NCI-H524 treated with DMSO at 0.1 percent for 48 hours (cell line): ENCODE measurements at places on chromosomes 3 and 15.

DNA sequence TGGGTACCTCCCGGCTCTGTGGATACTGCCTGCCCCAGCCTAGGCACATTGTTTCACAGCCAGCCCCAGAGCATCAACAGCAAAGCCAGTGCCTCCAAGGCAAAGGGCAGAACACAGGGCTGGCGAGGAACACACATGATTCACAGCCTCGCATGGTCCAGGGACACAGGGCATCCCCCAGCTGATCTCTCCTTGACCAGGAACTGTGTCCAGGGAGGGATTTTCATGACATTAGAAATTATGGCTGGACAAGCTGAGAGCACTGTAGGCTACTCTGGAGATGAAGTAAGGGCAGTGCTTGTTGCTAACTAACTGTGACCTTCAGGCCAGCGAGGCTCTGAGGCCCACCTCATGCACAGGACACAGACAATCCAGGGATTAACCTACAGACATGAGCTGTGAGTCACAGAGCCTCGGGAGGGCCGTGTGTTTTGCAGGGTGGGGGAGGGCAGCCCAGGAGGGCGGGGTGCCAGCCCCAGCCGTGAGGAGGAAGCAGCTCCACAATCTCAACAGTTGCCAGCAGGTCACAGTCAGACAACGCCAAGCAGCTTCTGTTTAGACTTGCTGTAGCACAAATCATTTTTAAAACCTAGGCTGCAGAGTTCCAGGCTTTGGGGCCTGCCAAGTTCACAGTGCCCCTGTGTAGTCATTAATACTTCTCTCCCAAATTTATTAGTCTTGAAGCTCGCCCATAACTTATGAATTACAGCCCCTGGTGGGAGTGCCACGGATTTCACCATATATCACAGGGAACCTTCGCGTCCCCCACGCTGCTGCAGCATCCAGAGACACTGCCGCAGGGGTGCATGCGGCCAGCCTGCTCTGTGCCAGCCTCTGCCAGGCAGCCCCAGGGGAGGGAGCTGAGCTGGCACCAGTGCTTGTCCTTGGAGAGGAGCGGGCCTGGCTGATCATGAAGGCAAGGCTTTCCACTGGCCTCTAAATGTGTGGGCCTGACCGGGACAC lies 114.7 kb downstream of the ETFA start:
- no peak for DNase-seq

GRCh38 chr3:107797586-107797985 lies 274.8 kb downstream of the BBX start:
- DNase-seq = no peak

GRCh38 chr15:34353627-34354026 lies 10.5 kb downstream of the NUTM1 start:
- DNase-seq = no peak

GRCh38 chr3:174423936-174424335 lies 435.2 kb upstream of the NAALADL2 start:
- DNase-seq = no peak

DNA sequence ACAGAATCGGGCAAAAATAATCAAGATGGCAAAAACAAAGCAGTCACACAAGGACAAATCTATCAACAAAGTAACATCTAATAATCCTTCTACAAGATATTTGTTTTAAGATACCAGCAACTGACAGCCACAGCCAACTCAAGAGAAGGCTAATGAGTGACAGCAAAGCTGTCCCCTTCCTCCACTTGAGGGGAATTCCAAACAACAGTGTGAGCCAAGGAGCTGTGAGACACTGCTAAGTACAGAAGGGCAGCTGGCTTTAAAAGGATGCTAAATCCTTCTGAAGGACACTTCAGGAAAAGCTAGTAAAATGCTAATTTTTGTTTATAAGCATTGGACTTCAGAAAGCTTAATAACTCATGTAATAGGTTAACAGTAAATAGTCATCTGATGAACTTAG lies 120.3 kb upstream of the GOLGA8J start:
- DNase-seq = peak; percentile 96

- DNase-seq = no peak
These were observed 271.4 kb downstream of the THSD4 start for GRCh38 chr15:71386448-71387236.

GRCh38 chr15:31098953-31099740 lies 2.4 kb downstream of the TRPM1 start:
- DNase-seq = no peak

- DNase-seq = no peak
These were observed 719 bp downstream of the FEZF2 start for GRCh38 chr3:62372621-62373041.

GRCh38 chr15:63634154-63634553 lies 37.0 kb downstream of the FBXL22 start:
- no peak for DNase-seq

DNA sequence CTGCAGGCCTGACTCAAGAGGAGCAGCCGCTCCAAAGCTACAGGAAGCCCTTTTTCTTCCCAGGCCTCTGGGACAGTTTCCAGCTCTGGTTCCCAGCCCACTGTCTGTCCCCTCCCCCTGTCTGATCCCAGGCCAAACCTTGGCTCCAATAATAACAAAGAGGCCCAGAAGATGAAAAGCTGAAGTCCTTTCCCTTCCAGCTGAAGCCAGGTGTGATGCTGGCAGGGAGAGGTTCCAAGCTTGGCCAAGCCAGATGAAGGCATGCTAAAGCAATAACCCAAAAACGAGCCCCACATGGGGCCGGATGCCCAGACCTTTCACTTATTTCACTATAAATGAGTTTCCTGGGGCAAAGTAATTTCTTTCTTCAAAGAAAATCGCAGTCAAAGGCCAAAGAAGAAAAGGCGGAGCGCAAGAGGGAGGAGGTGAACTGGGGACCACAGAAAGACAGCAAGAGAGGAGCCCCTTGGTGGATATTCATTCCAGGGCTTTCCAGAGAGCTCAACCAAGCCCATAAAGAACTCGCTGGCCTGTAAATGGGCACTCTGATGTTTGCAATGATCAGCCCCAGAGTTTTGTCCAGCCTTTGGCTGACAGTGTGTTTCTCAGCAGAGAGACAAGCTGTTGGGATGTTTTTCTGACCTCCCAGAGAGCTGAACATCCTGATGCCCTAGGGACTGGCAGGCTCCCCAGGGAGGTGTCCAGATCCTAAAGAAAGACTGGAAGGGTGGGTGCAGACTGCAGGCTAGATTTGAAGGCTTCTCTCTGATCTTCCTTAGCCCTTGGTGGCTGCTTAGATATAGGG lies 157.6 kb downstream of the UACA start:
- DNase-seq = no peak

GRCh38 chr3:150871192-150871591 lies 34.0 kb downstream of the MINDY4B start:
- DNase-seq = no peak
